ENCODE measurements at places on chromosomes 4 and X. TPM values are rescaled to one million over a fixed set of nuclear protein-coding genes. Genes with fewer than 3 reads are reported as not detected.

DNA sequence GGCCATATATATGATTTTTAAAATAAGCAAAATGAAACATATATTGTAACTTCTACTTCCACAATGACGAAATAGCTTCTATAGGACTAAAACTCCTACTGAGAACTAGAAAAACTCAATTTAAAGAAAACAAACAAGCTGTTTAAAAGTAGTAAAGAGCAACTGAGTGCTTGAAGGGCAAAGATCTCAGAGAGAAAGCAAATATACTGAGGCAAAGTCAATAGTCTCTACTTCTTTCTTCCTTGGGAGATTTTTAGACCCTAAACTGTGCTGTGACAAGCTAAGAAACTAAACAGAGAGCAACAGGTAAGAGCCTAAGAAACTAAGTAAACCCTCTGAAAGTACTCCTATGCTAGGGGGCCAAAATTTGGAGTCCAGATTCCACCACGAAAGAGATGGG is 8.6 kb downstream of the RCHY1 start:
- ATAC-seq, result no peak

FGF5 gene
- not detected for total RNA-seq

RGN gene
- 0.20 TPM for total RNA-seq

GRCh38 chr4:56314207-56314915 is 72.9 kb downstream of the AASDH start:
- ATAC-seq, result no peak

DNA sequence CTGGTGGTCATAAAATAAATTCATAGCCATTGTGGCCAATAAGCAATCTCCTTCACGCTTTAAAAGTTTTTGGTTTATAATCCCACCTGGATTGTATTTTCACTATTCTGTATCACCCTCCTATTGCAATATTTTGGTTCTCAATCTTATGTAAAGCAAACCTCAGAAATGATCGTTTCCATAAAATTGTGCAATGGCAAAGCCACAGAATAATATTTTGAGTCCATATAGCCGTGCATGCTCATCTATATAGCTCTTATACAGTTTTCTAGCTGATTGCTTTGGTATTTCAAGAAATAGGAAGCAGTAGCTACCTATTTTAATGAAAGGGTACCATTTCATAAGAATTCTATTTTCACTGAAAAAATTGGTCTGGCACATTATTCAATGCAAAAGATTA is 10.0 kb upstream of the HAND2 start:
- ATAC-seq, result no peak

DNA sequence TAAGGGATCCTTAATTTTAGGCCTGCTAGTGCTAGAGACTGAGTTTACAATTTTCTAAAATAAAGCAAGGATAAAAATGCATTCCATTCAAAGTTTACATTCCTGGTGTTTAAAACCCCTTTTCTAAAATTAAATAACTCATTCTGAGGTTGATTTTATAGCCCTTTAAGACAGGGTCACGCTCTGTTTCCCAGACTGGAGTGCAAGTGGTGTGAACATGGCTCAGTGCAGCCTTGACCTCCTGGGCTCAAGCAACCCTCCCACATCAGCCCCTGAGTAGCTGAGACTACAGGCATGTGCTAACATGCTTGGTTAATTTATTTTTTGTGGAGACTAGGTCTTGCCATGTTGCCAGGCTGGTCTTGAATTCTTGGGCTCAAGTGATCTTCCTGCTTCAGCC is 6.8 kb upstream of the CDKL2 start:
- ATAC-seq, result peak; percentile 48

- ATAC-seq, result no peak
These were observed 91.1 kb upstream of the VEGFC start for GRCh38 chr4:176883681-176884418.

DNA sequence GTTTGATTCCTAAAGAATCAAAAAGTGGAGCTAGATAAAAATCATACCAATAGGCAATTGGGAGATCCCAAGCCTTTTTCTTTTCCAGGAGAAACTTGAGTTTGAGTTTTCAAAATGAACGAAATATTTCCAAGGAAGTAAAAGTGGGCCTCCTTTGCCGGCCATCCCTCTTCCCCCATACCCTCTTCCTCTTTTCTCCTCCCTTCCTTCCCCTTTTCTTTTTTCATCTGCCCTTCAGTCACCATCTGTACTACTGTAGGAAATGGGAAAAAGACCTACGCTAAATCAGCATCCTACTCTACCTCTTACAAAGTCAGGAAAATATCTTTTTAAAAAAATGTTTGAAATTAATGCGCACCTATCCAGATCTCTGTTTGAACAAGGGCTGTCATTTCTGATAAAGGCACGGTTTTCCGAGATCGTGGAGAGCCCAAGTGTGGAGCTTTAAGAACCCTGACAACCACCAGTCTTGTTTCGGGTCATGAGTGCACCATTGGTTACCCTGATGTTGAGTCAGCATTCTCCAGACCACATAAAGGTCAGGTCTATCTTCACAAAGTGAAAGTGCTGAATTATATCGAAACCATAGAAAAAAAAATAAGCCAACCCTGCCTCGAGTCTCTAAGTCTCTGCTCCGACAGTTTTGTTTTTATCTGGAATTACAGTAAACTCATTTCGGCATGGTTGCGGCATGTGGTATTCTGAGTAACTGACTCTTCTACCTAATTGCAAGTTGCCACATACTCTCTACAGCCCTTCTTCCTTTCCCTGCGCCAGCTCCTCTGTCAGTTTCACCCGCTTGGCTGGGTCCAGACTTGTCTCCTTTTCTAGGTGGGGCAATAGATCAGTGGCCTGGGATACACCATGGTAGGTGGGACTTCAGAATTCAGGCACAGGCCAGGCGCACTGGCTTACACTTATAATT is 140.2 kb upstream of the KLF3 start:
- peak; percentile 98 for ATAC-seq

GRCh38 chr4:22238742-22239141 is 277.1 kb downstream of the ADGRA3 start:
- ATAC-seq, result peak; percentile 47

DNA sequence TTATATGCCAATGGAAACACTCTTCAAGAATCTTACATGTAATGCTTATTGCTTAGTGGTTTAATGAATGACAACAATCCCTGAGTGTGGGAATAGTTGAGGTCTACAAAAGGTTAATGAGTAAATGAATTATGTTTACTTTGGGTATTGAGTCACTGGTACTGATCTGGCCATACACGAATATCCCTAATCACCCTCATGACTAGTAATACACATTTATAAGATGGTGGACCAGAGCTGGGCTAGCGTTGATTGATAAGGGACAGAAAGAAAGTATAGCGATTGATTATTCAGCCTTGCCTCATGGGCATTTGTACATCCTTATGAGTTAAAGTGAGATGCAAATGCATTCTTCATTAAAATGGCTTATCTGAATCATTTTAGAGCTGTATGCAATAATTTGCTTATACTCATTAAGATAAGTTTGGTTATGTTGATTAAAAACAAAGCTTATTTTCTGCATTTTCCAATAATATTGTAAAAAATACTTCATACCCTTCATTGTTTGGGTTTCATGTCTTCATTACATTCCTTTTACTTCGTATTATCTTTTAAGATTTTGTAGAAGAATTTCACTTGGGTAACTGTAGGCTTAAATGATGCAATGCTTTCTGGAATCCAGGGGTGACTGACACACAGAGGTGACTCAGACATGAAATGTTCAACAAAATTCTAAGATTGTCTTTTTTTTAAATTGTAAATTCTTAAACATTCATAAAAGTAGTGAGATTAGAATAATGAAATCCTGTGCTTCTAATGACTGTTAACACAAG is 47.4 kb downstream of the FGF2 start:
- ATAC-seq, result no peak

DNA sequence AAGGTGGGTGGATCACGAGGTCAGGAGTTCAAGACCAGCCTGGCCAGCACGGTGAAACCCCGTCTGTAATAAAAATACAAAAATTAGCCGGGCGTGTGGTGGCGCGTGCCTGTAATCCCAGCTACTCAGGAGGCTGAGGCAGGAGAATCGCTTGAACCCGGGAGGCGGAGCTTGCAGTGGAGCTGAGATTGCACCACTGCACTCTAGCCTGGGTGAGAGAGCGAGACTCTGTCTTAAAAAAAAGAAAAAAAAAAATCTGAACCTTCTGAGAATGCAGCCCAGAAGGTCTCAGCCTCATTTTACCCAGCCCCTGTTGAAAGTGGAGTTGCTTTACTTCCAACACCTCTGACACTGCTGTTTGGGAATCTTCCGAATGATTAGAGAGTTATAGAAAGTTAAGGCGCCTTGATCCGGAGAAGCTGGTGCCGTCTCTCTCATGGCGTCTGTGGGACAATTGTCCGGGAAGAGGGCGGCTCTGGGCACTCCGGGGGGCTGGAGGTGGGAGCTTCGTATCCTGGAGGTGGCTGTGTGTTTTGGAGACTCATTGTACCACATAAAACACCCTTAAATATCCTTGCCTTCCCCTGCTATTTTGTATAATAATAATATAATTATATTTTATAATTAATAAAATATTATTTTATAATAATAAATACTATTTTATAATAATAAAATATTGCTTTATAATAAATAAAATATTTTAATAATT is 92.7 kb upstream of the PPP2R3B start:
- ATAC-seq, result no peak
